ENCODE measurements at places on chromosomes 5 and 9. TPM values are rescaled to one million over a fixed set of nuclear protein-coding genes. Genes with fewer than 3 reads are reported as not detected.

- peaks cover 57% of the 10 kb centered on the region for H3K27me3 ChIP-seq
- H3K27ac ChIP-seq, result no peak overlapping the region
- H3K4me1 ChIP-seq, result peaks cover 5% of the 10 kb centered on the region
- no peak overlapping the region for H3K4me3 ChIP-seq
- H3K36me3 ChIP-seq, result no peaks in the 10 kb centered on the region
Measured at GRCh38 chr9:14346231-14346791, 32.4 kb upstream of the NFIB start.

DNA sequence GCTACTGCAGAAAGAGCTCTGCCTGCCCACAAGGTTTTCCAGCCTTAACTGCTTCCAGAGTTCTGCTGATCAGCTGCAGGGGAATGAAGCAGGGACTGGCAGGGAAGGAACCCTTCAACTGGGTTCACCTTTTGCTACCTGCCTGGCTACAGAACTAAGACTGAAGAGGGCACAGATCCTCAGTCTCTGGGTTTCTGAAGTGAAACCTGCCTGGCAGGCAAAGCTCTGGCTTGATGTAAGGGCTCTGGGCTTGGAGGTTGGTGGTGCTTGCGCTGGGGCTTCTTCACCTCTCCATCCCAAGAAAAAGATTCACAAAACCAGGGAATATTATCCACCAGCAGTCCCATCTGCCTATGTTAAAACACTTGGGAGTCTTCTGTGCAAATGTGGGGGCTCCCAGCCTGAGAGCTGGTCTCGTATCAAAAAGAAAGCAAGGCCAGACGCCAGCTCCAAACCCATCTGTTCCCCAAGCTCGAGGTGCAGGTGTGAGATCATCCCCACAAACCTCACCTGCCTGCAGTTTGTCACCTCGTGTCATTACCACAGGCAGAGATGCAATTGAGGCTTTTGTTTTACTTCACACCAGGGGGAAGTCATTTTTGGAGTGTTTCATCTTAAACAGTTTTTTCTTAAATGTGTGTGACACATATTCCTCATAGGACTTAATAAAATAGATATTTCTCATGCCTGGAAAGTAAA, 58.3 kb downstream of the BNC2 start:
- no peaks in the 10 kb centered on the region for H3K36me3 ChIP-seq
- no peak overlapping the region for H3K4me3 ChIP-seq
- H3K4me1 ChIP-seq, result no peaks in the 10 kb centered on the region
- no peak for DNase-seq
- no peak overlapping the region for H3K27ac ChIP-seq

RORB gene
- total RNA-seq, result 0.02 TPM

DNA sequence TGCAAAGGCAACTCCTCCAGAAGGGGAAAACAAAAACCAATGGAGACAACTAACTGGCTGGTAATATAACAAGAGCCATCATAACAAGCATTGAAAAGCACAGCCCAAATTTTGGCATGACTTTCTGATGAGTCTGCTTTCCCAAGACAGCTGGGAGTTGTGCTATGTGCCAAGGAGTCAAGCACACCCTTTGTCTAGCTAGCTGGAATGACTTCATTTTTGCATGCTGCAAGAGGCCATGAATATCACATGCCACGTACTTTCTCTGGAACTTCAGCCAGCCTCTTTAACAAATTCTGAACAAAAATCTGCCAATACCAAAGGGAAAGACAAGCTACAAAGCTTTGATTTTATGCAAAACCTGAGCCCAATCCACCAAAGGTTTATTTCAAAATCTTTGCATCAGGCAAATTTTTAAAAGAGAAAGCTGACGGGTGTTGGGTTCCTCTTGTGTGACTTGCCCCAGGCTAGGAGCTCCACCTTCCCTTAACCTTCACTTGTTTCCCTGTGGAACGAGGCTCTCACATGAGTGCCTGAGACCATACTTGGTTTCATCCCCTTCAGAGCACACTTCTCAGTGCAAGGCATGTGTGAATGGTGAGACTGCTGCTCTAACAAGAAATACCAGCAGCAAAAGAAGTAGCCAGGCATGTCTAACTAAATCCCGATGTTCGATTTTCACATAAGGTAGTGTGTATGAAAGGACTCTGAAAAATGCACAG, 47.3 kb downstream of the S1PR3 start:
- H3K4me1 ChIP-seq, result no peaks in the 10 kb centered on the region
- H3K4me3 ChIP-seq, result no peak overlapping the region
- peaks cover 2% of the 10 kb centered on the region for H3K27me3 ChIP-seq
- no peak overlapping the region for H3K27ac ChIP-seq
- no peak for DNase-seq
- no peaks in the 10 kb centered on the region for H3K36me3 ChIP-seq

GRCh38 chr5:153823036-153823435, 215.7 kb downstream of the FAM114A2 start:
- H3K4me1 ChIP-seq, result no peaks in the 10 kb centered on the region
- no peak overlapping the region for H3K27ac ChIP-seq
- DNase-seq, result no peak
- H3K27me3 ChIP-seq, result no peaks in the 10 kb centered on the region
- H3K36me3 ChIP-seq, result no peaks in the 10 kb centered on the region
- no peak overlapping the region for H3K4me3 ChIP-seq

DNA sequence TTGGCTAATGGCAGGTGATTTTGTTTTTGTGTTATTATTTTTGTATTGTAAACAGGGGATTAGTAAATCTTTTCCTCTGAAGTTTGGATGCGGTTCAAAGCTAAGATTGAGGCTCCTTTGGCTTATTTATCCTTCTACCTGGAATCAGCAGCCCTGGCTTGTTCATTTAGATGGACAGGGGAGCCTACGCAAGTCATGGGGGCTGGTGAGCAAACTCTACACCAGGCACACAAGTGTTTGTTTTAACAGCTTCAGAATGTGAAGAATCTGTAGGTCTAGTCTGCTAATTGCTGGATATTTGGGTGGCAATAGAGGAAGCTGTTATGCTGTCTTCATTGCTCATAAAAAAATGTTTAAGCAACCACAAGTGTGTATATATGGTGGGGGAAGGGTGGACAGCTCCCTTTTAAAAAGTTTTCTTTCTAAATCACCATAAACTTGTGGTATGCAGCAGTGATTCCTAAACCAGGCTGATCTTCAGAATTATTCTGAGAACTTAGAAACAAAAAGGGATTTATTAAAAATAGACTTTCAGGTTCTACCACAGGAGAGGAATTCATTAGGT, 20.7 kb downstream of the ZNF462 start:
- H3K27ac ChIP-seq, result no peak overlapping the region
- no peak for DNase-seq

AGXT2 gene
- not detected for total RNA-seq

GRCh38 chr5:171945066-171945465, 61.4 kb downstream of the FBXW11 start:
- no peaks in the 10 kb centered on the region for H3K36me3 ChIP-seq
- no peaks in the 10 kb centered on the region for H3K27me3 ChIP-seq
- DNase-seq, result no peak
- no peak overlapping the region for H3K27ac ChIP-seq
- no peak overlapping the region for H3K4me3 ChIP-seq
- H3K4me1 ChIP-seq, result peaks cover 12% of the 10 kb centered on the region

SV2C gene
- total RNA-seq, result 0.32 TPM

DNA sequence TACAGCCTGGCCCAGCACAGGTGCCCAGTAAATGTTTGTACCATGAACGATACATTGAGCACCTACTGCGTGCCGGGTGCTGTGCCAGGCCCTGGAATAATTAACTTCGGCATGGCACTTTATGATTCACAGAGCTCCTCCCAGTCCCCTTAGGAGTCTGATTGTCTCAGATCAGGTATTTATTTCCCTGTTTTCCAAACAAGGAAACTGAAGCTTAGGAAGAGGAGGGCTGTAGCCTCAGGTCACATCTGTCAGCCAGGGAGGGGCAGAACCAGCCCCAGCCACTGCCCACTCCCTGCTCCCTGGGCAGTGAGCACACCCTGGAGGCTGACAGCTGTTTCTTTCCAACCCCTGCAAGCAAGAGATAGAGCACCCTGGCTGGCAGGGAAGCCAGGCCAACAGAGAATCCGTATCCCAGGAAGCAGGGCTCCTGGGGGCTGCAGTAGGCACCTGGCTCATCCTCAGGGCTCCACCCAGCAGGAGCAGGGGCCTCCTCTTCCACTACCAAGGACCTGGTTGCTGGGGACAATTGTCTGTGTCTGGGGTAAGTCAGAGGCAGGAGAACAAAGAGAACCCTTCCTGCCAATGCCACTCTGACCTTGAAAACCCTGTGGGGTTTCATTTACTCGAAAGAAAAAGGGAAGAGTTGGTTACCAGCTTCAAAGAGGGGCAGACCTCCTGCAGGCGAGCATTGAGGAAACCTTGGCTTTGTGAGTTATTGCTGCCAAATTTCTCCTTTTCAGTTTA, 69.0 kb downstream of the DAB2IP start:
- H3K27ac ChIP-seq, result no peak overlapping the region
- H3K36me3 ChIP-seq, result no peaks in the 10 kb centered on the region
- no peak overlapping the region for H3K4me3 ChIP-seq

- H3K4me1 ChIP-seq, result peaks cover 3% of the 10 kb centered on the region
- H3K27ac ChIP-seq, result no peak overlapping the region
- peaks cover 78% of the 10 kb centered on the region for H3K36me3 ChIP-seq
- DNase-seq, result no peak
- H3K4me3 ChIP-seq, result no peak overlapping the region
Measured at GRCh38 chr9:6502399-6502798, 89.4 kb downstream of the UHRF2 start.
